AG10803 (cell line): ENCODE measurements at places on chromosomes 4 and X.

GRCh38 chr4:112230879-112231778 lies 458 bp upstream of the AP1AR start:
- peak; percentile 95 for DNase-seq

DNA sequence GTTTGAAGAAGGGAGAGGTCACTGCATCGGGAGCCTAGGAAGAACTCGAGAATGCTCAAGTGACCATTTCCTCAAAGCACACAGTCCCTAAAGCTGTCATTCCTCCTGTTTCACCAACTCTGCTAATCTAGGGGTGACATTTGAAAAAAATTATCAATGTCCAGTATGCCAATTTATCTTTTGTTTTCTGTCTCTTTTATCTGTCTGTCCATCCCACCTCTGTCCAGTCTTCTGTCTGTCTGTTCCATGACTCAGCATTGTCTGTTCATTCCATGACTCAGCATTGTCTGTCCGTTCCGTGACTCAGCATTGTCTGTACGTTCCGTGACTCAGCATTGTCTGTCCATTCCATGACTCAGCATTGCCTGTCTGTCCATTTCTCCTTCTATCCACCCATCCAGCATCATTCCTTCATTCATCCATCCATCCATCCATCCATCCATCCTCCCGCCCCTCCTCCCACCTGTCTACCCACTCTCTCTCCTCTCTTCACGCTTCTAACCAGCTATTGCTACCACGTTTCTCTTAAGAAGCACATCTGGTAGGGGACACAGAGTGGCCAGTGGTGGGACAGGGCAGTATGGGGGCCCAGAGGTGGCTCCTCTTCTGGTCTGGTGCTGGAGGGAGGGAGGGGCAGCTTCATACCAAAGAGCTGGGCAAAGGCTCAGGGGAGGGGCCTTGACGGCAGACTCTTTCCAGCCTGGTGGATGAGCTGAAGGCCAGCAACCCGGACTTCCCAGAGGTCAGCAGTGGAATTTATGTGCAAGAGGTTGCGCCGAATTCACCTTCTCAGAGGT lies 34.1 kb downstream of the HTRA3 start:
- peak; percentile 91 for DNase-seq

DNA sequence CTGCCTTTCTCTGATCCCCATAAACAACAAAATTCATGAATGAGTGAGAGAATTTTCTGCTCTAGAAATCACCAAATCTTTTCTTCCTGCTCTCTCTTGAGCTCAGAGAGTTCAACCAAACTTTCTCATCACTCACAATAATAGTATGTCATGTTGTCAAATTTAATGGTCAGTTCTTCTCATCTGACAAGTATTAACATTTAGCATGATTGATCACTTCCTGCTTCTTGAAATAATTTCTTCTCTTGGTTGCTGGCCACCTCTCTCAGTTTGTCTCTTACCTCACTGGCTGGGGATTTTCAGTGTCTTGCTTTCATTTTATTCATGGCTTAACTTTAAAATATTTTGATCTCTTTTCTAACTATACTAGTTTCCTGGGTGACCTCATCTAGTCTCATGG lies 25.5 kb upstream of the FGF5 start:
- DNase-seq: peak; percentile 65

DNA sequence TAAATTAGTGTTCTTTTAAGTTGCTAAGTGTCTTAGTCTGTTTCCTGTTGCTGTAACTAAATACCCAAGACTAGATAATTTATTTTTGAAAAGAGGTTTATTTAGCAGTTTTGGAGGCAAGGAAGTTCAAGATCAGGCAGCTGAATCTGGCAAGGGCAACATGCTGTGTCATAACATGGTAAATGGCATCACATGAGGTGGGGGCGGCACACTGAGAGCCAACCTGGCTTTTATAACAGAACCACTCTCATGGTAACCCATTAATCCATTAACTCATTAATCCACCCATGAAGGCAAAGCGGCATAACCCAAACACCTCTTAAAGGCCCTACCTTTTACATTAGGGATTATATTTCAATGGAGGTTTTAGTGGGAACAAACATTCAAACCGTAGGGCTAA lies 182.2 kb upstream of the GATB start:
- DNase-seq: no peak

DNA sequence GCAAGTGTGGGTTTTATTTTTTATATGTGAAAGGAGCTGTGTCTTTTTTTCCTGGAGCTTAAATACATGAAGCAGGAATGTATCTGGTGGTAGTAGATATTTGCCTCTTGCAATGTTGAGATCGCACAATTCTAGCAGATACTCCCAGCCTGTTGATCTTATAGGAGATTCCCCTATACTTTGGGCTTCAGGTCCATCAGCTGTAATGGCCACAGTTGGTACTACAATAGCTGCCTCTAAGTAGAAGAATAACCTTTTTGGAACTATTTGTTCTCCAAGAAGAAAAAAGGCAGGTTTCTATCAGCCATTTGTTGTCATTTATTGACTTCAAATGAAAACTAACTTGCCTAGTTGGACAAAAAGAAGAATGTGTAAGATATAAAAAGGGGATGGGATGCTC lies 37.7 kb downstream of the LIMCH1 start:
- no peak for DNase-seq

DNA sequence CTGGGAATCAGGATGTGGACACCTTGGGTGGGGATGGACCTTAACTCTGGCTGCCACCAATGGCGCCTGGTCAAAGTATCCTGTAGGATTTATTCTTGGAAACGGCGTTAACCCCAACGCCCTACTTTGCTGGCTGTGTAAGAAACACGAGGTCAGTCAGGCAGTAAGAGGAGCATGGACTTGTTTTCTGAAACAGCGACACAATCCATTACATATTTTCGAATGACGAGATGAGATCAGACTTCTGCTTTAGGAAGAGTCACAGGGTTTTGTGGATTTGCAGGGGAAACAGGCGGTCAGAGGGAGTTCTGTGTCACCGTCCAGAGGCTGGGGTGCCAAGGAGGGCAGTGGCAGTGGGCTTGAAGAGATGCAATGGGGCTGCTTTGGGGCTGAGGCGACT lies 92.2 kb downstream of the TBL1X start:
- no peak for DNase-seq
